CD4-positive, alpha-beta T cell treated with Interleukin-17A for 1 hour (primary cell): ENCODE measurements at places on chromosomes 5 and 9.

GRCh38 chr5:111782216-111782615 lies 25.2 kb upstream of the NREP start:
- DNase-seq = no peak

- DNase-seq = peak; percentile 38
Measured at GRCh38 chr5:149358294-149358651, 427 bp downstream of the PCYOX1L start.

GRCh38 chr9:118306801-118307200 lies 602.6 kb downstream of the TLR4 start:
- DNase-seq = no peak

DNA sequence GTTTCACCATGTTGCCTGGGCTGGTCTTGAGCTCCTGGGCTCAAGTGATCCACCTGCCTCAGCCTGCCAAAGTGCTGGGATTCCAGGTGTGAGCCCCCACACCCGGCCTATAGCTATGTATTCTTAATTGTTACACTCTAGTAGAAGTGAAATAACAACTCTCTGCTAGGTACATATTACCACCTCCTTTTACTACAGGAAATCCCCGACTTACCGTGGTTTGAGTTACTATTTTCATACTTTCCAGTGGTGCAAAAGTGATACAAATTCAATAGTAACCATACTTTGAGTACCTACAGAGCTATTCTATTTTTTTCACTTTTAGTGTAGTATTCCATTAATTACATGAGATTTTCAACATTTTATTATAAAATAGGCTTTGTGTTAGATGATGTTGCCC lies 719 bp downstream of the ARL14EPL start:
- DNase-seq = no peak

DNA sequence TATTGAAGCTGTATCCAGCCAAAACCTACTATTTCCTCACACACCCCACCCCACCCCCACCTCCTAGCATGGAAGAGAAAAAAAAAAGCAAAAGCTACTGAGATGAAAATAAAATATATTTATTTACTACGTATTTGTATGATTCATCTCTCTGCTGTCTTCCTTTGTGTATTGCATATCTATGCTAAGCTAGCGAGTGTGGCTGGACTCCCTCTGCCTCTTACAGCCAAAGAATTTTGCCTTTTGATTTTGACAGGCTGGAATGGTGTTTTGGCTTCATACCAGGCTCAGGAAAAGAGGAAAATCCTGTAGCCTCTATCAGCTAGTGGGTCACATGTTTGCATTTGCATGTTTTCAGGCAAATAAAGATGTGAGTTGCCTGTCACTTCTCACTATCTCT lies 2.2 kb downstream of the ABLIM3 start:
- no peak for DNase-seq

- no peak for DNase-seq
Measured at GRCh38 chr5:115418788-115419187, 122.3 kb upstream of the CCDC112 start.

GRCh38 chr5:179668391-179668790 lies 12.4 kb downstream of the CBY3 start:
- DNase-seq = peak; percentile 63

DNA sequence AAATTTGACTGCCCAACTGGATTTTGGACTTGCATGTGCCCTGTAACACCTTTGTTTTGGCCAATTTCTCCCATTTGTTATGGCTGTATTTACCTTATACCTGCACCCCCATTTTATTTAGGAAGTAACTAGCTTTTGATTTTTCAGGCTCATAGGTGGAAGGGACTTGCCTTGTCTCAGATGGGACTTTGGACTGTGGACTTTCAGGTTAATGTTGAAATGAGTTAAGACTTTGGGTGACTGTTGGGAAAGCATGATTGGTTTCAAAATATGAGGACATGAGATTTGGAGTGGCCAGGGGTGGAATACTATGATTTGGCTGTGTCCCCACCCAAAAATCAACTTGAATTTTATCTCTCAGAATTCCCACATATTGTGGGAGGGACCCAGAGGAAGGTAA lies 490.2 kb downstream of the PRR16 start:
- DNase-seq = no peak

GRCh38 chr9:126696401-126697145 lies 82.8 kb downstream of the LMX1B start:
- no peak for DNase-seq

- DNase-seq = no peak
Measured at GRCh38 chr9:93099551-93100275, 3.7 kb downstream of the CARD19 start.

- DNase-seq = no peak
Measured at GRCh38 chr5:133397990-133398645, 214.2 kb downstream of the FSTL4 start.

- DNase-seq = no peak
Measured at GRCh38 chr9:134959971-134960310, 42.2 kb upstream of the FCN1 start.

DNA sequence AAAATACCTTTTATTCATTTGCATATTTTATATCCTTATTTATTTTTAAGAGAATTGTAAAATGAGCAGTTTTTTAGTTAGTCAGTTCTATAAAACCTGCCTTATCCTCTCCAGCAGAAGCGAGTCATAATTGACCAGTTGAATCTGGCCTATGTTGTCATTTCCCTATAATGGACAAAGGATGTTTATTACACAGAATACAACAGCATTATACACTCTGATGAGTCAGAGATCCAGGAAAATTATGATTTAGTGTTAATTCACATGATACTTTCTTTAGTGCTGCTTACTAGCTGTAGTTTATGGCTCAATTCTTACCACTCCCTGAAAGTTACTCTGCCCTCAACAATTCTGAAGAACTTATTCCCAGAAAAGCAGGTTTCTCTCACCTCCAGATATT lies 26.8 kb upstream of the LURAP1L start:
- DNase-seq = no peak

DNA sequence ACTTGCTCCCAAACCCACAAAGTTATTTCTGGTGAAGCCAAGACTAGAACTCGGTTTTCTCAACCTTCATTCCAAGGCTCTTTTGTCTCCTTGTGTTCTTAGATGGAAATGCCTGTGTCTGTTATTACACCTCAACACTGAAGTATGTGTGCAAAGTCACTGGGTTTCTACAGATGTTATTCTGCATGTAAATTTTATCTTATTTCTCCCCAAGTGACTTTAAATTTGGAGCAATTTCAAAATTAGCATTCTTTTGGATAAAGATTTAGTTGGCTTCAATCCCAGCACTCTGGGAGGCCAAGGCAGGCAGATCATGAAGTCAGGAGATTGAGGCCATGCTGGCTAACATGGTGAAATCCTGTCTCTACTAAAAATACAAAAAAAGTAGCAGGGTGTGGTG lies 104.4 kb upstream of the GNA14 start:
- no peak for DNase-seq

DNA sequence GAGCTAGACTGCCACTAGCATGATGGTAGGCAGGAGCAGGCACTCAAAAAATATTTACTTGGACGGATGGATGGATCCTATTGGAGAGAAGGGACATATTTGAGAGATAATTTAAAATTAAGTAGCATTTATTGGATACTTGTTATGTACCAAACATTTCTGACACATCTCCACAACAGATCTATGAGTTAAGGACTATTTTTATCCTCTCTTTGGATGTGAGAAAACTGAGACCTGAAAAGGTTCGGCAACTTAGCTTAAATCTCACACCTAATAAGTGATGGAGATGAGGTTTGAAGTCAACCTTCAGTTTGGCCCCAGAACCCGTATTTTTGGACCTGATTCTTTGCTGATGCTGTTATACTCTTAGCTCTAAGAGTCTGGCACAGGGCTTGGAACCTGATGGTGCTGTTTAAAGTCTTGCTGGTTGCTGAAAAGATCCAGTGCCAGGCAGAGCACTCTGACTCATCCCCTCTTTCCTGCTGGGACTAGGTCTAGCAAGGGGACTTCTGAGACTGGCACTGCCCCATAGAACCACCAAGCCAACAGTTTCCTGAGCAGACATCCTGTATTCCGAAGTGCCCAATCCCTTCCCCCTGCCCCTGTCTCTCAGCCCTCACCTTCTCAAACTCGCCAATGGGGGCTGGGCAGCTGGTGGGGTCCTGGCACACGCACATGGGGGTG lies 15.6 kb downstream of the SPARC start:
- DNase-seq = no peak

GRCh38 chr9:34546102-34546833 lies 23.5 kb upstream of the ENHO start:
- DNase-seq = no peak

GRCh38 chr5:170108266-170108785 lies 2.6 kb downstream of the FOXI1 start:
- DNase-seq = no peak

- DNase-seq = no peak
Measured at GRCh38 chr9:105510024-105510423, 47.9 kb upstream of the FKTN start.

DNA sequence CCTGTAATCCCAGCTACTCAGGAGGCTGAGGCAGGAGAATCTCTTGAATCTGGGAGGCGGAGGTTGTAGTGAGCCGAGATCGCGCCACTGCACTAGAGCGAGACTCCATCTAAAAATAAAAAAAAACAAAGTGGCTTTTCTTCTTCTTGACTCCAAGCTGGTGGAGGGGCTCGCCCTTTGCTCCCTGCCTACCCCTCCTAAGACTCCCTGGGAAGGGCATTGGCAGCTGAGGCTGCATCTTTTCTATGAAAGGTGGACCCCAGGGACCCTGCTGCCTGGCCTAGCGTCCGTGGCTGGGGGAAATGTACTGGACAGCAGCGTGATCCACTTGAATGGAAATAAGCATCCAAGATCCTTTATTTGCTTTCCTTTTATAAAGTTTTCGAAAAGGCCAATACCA lies 24.0 kb downstream of the ROPN1L start:
- no peak for DNase-seq

DNA sequence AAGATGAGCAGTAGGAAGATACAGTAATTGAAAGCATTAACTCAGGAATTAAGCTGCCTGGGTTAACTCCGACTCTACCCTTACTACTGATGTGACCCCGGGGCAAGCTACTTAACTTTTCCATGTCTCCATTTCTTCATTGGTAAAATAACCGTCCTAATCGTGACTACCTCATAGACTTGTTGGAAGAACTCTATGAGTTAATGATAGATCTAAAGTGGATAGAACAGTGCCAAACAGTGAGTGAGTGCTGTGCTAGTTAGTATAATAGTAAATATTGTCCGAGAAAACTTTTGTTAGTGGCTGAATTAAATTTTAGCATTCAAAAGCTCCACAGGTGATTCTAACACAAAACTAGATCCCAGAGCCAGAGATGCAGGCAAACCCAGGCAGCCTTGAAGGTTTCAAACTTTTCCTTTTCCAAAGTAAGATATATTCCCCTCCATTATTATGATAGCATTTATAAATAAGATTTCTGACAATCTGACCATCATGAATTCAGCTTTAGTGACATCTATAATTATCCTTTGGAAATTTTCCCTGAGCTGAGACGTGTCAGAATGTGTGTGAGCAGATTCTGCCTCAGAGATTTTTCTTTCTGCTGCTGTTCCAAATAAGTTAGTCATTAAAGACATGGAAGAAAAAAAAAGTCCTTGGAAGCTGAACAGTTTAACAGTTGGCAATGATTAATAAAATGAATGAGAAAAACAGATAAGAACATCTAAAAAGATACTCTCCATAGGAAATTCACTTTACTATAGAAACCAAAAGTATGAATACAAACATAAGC lies 369.5 kb downstream of the PRELID2 start:
- DNase-seq = no peak

GRCh38 chr9:107375651-107376369 lies 92.7 kb downstream of the RAD23B start:
- DNase-seq = no peak

DNA sequence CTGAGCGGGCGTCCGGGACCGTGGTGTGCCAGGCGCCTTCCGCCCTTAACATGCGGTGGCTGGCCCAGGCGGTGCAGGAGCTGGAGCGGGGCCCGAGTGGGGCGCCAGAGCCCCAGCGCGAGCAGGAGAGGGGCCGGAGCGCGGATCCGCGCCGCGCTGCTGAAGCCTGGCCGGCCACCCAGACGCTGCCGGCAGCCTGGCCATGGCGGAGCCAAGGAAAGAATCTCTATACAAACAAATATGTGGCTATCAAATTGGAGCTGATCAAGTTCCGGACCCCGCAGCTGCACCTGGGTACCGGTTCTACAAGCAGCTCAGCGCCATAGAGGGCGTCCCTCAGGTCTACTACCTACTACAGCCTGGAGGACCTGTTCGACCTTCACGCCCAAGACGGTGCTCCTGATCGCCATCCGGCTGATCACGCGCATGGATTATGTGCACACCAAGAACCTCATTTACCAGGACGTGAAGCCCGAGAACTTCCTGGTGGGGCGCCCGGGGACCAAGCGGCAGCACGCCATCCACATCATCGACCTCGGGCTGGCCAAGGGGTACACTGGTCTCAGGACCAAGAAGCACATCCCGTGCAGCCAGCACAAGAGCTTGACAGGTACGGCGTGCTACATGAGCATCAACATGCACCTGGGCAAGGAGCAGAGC lies 55.8 kb downstream of the JAK2 start:
- no peak for DNase-seq

DNA sequence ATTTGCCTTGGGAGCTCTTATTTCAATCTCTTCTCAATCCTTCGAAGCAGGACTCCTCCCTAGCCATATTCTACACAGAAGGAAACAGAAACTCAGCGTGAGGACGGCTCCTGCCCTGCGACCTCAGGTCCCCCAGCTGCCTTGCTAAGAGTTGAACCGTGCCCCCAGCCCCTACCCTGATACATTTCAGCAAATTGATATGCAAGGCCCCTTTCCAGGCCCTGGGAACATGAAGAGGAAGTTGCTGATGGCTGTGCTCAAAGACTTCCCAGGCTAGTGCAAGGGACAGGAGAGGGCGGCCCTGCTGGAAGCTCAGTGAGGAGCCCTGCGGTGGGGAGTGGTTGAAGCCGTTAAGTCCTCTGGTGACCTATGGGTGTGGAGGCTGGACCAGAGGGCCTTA lies 41.5 kb downstream of the BOD1 start:
- DNase-seq = no peak

- DNase-seq = peak; percentile 13
Measured at GRCh38 chr5:76379316-76379715, 23.8 kb upstream of the IQGAP2 start.
